ENCODE measurements at places on chromosomes 7 and 10.

- DNase-seq, result peak; percentile 27
Observed at GRCh38 chr7:156950381-156950858, 908 bp downstream of the NOM1 start.

DNA sequence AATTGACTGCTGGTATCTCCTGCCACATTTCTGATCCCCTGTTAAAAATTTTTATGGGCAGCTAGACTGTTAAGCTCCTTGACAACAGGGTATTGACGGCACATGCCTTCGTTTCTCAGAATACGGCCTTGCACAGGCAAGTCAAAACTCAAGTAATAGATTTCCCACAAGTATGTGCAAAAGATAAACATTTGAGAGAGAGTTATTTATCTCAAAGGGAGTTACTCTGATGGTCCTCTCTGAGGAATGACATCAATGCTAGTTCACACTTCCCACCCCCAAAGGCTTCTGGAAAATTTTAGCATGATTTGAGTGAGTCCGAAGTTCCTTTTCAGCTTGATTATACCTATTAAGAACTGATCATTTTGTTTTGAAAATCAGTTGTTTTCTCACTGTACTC is 71.9 kb downstream of the JCAD start:
- DNase-seq, result no peak

DNA sequence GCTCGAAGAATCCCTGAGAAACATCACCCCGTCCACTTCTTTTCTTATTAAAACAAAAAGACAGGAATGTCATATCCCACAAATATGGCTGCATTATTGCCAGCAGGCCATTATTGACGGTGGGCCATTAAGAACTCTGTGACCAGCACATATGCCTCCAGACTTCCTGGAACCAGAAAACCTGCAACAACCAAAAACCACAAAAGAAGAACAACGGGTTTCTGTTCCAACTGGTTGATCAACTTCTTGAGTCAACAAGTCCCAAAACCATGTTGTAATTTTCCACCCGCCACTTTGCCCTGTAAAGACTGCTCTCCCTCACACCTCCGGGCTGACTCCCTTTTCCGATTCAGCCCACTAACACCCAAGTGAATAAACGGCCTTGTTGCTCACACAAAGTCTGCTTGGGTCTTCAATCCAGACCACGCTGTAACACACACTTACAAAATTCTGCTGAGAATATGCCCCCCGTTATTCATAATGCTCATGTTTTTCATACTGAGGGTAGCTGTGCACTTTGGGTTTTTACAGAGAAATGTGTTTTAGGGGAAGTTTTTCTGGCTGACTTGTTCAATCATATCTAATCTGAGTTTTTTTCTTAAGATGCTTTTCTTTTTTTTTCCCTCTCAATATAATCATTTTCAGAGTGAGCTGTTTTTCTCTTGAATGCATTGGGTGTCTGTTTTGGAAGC is 20.7 kb downstream of the ZNF107 start:
- DNase-seq, result no peak

- no peak for DNase-seq
Observed at GRCh38 chr10:76866841-76867586, 770.6 kb downstream of the KCNMA1 start.

DNA sequence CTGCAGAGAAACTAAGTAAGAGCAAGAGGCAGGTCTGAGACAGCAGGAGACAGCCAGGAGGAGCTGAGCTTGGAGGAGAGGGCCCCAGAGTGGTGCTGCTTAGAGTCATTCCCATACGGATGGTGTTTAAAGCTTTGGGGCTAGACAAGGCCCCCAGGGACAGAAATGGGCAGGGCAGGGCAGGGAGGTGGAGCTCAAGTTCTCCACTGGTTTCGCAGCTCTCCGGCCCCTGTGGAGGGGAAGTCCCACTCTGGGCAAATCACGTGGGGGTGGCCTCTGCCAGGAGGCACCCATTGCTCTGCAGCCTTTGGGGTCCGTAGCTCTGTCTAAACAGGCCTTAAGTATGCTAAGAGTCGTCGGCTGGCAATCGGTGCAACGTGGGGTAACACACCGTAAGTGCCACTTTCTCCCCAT is 1.0 kb upstream of the PTPRE start:
- no peak for DNase-seq

GRCh38 chr7:43211693-43212092 is 99.2 kb downstream of the HECW1 start:
- DNase-seq, result no peak

Data from large intestine (tissue), 12 donors.